ENCODE measurements at places on chromosomes 2 and 18. TPM values are rescaled to one million over a fixed set of nuclear protein-coding genes. Genes with fewer than 3 reads are reported as not detected.
A peak's percentile ranks its signal among the peaks of the same experiment; 100 is the strongest.

The LHCGR gene
- under 0.01 TPM for total RNA-seq

The LAMA3 gene
- 1.2 TPM for total RNA-seq

The GULP1 gene
- total RNA-seq, result 51.4 TPM

The RAB11FIP5 gene
- total RNA-seq, result 5.7 TPM

The TUBA3E gene
- not detected for total RNA-seq

The TEKT4 gene
- total RNA-seq, result under 0.01 TPM

The EVA1A gene
- total RNA-seq, result 0.41 TPM

The RNF125 gene
- 2.0 TPM for total RNA-seq

The IDH1 gene
- total RNA-seq, result 271 TPM

DNA sequence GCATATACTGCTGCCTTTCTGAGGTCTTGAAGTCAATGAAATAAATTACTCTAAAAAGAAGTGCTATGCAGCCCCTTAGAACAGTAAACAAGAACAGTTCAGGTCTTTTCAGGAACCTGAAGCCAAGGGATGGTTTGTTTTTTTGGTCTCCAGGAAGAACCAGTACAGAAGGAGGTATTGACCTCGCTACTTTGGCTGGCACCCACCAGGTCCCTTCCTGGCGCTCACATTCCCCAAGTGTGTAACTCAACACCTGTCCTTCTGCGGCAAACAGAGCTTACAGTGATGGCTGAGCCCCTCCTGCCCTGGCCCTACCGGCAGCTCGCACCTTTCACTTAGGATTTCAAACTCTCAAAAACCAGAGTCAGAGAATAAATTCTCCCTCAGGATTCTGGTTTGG is 51.9 kb downstream of the SETBP1 start:
- no peak for DNase-seq

- DNase-seq, result no peak
Measured at GRCh38 chr2:168712053-168712452, 90.4 kb upstream of the NOSTRIN start.

GRCh38 chr2:84194181-84194580 is 264.9 kb downstream of the SUCLG1 start:
- no peak for DNase-seq

DNA sequence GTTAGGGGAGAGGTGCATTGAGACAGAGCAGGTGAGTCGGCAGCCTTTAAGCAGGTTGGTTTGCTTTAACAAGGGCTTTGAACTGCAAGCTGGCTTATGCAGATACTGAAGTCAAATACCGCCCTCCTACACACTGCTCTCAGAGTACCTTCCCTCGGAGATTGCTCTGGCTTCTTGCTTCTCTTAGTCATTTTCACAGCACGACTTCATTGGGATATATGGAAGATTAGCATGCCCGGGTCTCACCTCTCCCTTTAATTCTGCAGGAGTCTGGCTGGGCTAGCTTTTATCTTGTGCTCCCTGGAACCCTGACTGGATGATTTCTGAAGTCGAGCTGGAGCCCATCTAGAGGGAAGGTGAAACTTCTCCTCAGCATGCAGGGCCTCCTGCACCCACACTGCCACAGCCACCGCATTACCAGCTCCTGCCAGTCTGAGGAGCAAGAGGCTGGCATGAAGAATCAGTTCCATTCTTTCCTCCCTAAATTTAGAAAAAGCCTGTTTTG is 395.5 kb upstream of the HNRNPA3 start:
- no peak for DNase-seq

DNA sequence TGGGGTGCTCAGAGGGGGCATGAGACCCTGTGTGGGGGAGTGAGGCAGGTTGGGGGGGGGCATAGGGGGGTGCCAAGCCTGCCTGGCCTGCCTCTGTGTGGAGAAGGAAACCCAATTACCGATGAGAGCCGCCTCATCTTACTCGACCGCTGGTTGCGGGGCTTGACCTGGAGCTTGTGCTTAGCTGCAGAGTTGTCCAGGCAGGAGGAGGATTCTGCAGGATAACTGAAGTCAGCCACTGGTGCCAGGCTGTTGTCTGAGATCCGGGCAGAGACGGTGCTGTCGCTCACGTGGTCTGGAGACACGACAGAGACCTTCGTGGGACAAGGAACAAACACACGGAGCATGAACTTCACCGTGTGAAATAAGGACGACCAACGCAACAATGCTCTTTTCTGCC is 95.9 kb upstream of the MGAT4A start:
- no peak for DNase-seq

- DNase-seq, result no peak
Measured at GRCh38 chr2:119282146-119282995, 58.7 kb downstream of the STEAP3 start.

DNA sequence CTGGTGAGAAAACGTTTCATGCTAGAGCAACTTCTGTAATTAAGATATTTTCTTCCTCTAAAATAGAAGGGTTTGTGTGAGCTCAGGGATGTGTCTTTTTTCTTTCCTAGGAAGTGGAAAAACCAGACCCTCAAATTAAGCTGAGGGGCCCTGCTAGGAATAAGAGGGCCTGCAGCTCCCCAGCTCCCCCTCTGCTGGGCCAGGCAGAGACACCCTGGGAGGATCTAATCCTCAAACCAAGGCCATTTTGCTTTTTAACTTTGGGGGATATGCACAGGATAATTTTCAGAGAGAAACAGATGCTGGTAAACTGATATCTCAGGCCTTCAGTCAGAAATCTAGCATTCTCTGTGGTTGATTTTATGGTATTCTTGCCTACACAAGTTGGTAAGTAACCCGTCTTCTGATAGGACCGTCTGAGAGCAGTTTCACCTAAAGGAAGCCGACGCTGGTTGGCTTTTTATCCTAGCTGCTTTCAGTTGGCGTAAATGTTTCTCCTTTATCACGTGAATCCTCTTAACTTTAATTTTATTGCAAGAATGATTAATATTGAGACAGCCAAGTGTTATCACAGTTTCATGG is 34.8 kb downstream of the SNTG2 start:
- DNase-seq, result no peak

DNA sequence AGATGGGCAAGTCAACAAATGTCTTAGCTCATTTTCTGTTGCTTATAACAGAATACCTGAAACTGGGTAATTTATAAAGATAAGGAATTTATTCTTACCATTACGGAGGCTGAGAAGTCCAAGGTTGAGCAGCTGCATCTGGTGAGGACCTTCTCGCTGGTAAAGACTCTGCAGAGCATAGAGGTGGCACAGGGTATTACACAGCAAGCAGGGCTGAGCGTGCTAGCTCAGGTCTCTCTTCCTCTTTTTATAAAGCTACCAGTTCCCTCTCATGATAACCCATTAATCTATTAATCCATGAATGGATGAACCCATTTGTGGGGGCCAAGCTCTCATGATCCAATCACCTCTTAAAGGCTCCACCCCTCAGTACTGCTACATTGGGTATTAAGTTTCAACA is 109.1 kb downstream of the CDK15 start:
- DNase-seq, result no peak

DNA sequence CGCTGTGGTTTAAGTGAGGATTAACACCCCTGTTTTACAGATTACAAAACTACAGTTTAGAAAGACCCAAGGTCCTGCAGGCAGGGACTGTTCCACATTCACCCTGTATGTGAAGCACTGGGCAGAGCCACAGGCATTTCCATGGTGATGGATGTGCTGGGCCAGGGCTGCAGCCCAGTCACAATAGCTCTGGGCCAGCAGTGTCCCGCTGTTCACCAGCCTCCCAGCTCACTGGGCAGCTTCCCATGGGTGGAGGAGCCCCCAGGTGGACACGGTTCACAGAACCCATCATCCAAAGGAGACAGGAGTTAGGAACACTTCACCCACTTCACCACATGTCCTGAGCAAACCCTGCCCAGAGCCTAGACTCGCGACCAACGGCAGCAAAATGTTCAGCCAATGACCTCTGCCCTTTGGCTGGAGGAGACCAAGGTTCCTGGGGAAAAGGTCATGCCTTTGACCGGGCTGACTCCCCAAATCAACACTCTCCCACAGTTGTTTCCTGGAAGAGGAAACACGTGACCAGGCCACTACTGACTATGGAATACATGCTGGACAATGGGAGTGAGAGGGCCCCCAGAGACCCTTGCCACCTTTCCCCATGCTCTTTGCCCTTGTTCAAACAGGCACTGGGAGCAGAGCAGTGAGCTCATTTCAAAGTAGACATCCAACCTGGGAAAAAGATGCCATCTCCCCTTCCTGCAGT is 28.0 kb upstream of the SLC35F6 start:
- DNase-seq, result no peak

GRCh38 chr2:123578016-123578415 is 447.1 kb upstream of the CNTNAP5 start:
- DNase-seq, result no peak

DNA sequence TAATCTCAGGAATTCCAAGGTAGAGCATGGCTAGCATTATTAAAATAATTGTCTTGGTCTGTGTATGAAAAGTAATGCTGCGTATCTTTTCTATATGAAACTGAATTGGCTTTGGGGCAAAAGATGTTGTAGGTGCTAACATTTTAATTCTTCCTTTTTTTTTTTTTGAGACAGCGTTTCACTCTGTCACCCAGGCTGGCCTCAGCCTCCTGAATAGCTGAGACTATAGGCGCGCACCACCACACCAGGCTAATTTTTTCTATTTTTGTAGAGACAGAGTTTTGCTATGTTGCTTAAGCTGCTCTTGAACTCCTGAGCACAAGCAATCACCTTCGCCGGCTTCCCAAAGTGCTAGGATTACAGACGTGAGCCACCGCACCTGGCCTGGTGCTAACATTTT is 172.6 kb upstream of the STON1 start:
- no peak for DNase-seq

- no peak for DNase-seq
Measured at GRCh38 chr2:172525601-172526000, 30.3 kb upstream of the PDK1 start.

GRCh38 chr18:2368102-2368501 is 203.2 kb downstream of the METTL4 start:
- DNase-seq, result no peak

DNA sequence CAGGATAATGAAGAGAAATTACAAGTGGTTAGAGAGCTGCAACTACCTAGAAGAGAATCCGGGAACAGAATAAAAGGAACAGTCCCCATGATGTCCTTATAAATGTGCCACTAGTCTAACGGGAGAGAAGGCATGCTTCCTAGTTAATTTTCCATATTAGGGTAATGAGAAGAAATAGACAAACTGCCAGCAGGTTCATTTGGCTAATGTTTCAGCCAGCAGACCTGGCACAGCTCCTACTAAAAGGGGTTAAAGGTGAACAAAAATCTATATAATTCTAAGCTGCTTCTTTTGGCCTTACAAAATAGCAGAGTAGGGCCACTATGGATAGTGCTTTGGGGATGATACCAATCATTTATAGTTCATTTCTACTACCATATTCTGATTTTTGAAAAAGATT is 845.3 kb upstream of the GCFC2 start:
- DNase-seq, result no peak

DNA sequence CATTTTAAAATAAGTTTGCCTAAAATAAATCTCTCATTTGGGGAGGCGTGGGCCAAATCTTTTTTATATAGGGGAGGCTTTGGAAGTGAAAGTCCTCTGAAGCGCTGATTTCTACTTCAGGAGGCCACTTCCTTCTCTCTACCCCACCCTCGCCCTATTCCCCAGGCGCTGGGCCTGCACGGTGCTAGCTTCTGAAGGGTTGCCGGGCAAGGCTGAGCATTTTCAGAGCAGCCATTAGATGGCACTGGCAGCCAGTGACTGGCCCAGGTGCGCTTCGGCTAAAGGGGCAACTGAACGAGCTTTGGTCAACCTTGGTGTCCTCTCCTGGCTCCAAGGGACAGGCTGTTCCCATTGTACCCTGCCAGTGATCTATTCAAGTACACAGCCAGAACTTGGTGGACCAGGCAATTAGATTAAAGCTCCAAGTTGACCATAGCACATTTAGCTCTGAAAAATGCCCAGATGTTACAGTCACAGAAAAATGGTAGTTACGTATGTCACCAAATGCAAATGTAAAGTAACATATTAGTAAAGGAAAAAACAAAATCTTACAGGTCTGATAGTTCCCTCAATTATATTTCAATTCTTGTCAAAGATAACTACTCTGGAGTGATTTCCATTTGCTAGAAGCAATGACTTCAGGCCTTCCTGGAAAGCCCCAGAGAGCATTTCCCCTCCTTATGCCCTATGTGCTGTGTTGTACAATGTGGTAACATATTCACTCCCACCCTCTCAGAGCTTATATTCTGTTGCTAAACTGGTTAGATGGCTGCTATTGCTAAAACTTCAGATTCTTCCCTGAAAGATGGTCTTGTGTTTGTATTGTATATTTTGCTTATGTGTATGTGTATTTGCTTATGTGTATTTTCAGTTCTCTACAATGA is 2.1 kb downstream of the POMC start:
- peak; percentile 54 for DNase-seq

GRCh38 chr2:167595839-167596471 is 651.4 kb downstream of the STK39 start:
- DNase-seq, result no peak

GRCh38 chr2:179569831-179570233 is 291.6 kb downstream of the ZNF385B start:
- DNase-seq, result no peak

GRCh38 chr2:38248255-38248654 is 128.8 kb downstream of the ATL2 start:
- DNase-seq, result no peak

GRCh38 chr2:171794918-171795317 is 99.1 kb downstream of the SLC25A12 start:
- no peak for DNase-seq

DNA sequence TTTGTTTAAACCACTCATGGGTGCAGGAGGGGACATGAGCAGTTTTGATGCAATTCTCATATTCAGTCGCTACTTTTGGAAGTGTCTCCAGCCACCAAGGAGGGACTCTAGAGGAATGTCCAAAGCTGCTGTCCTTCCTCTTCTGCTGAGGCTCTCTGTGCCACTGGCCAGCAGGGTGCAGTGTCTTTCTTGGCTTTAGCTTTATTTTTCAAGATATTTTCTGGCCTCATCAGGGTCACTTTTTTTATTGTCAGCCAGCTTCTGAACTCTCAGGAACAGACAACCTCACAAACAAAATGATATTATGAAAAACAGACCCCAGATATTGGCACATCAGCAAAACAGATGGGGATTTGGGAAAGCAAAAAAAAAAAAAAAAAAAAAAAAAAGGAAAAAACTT is 289.3 kb upstream of the ZSWIM2 start:
- no peak for DNase-seq

GRCh38 chr2:231399853-231400680 is 4.6 kb downstream of the B3GNT7 start:
- DNase-seq, result no peak

DNA sequence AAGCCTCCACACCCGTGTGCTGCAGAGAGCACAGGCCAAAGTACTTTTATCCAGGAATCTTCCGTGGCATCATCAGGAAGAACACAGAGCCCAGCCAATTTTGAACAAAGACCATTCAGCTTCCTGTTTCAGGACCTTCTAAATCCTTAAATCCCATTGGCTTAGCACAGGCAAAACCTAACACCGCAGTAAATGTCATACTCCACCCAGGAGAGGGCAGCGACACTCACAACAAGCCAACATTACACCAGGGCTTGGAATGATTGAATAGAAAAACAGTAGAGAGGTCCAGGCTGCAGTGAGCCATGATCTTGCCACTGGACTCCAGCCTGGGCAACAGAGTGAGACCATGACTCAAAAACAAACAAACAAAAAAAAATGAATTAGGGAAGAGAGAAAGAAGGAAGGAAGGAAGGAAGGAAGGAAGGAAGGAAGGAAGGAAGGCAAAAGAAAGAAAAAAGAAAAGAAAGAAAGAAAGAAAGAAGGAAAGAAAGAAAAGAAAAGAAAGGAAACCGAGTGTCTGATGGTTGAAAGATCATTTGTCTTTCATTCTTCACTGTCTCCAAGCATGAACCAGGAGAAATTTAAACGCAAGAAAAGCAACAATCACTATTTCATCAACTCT is 144.6 kb upstream of the SATB2 start:
- DNase-seq, result no peak

GRCh38 chr2:23954325-23955014 is 14.2 kb downstream of the UBXN2A start:
- no peak for DNase-seq
